Immature natural killer cell (primary cell): ENCODE measurements at places on chromosomes 5 and 9. TPM values are rescaled to one million over a fixed set of nuclear protein-coding genes. Genes with fewer than 3 reads are reported as not detected.

The BARHL1 gene
- not detected for polyA plus RNA-seq

The ENTPD2 gene
- not detected for polyA plus RNA-seq

The RASEF gene
- polyA plus RNA-seq: not detected

DNA sequence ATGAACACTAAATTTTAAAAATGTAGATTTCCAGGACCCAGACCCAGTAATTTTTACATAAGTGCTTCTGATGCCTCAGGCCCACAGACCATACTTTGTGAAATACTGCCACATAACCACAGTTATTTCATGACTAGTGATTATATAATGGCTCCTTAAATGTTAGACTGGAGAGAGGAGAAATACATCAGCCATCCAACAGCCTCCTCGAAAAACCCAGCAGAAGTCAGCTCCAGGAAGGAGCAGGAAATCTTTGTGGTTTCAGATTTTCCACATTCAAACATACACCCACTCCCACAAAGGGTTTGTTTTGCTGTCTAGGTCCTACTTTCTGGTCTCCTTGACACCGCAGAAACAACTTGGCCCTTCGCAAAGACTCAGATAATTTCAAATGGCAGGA lies 455.2 kb downstream of the DTWD2 start:
- H3K27me3 ChIP-seq: no peaks in the 10 kb centered on the region
- H3K4me3 ChIP-seq: no peak overlapping the region
- H3K36me3 ChIP-seq: no peaks in the 10 kb centered on the region

GRCh38 chr9:95742821-95743220 lies 132.7 kb upstream of the ERCC6L2 start:
- no peak overlapping the region for H3K27ac ChIP-seq
- peaks cover 2% of the 10 kb centered on the region for H3K27me3 ChIP-seq

DNA sequence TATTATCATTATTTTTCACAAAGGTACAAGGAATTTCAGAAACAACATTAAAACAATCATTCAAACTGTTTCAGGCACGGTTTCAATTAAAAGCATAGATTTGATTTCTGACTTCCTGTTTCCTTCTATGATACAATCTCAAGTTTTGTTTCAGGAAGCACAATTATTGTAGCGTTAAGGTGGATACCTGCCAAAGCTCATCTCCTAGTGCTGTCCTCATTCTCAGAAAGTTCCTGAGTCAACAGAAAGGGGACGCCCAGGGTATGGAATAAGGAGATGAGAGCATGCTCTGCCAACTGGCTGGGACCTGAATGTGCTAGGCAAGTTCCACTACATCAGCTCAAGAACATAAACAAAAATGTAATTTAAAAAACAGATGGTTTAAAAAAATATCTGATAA lies 2.0 kb upstream of the TRIM14 start:
- H3K27me3 ChIP-seq: peaks cover 5% of the 10 kb centered on the region
- H3K27ac ChIP-seq: peak overlapping the region; percentile 7
- peaks cover 10% of the 10 kb centered on the region for H3K36me3 ChIP-seq
- peak overlapping the region; percentile 89 for H3K4me3 ChIP-seq

DNA sequence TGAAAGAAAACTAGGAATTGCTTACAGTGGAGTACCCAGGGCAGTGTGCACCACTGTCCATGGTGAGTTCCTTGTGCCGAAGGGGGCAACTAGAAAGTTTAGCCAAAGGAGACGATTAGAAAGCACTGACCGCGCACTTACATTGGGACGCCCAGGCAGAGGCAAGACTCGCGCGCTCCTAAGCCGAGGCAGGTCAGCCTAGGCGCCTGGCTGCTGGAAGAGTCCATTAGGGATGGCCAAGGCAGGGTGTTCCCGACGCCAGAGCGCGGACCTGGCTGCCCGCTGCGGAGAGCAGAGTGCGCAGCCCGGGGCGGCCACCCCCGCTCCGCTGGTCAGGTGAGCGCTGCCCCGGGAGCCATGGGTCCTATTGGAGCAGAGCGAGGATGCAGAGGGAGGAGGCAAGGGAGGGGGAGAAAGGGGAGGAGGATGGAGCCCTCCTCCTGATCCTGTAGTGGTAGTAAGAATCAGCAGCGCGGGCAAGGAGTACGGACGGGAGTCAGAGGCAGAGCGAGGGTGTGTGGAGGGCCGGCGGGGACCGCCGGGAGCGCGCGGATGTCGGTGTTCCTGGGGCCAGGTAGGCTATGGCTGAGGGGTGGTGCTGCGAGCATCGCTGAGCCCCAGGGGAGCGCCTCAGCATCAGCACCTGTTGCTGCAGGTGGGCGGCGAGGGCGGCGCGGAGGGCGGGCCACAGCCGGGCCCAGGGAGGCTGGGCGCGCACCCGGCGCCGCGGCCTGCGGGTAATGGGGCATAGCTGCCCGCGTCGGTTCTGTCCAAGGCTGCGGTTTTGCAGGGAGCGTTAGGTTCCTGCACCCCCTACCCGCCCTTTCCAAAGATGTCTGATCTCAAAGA lies at the start of gene ADGRV1:
ADGRV1 (plus strand) TSS at position 454 of the 849 bp plus-strand sequence; CDS start at position 553, 99 bp downstream.
- H3K27ac ChIP-seq: no peak within 1 kb of the TSS
- H3K4me3 ChIP-seq: peak within 1 kb of the TSS; percentile 33
- H3K36me3 ChIP-seq: no peaks in the 10 kb centered on the region
- H3K27me3 ChIP-seq: peaks cover 16% of the 10 kb centered on the region
- H3K4me1 ChIP-seq: peaks cover 6% of the 10 kb centered on the region

DNA sequence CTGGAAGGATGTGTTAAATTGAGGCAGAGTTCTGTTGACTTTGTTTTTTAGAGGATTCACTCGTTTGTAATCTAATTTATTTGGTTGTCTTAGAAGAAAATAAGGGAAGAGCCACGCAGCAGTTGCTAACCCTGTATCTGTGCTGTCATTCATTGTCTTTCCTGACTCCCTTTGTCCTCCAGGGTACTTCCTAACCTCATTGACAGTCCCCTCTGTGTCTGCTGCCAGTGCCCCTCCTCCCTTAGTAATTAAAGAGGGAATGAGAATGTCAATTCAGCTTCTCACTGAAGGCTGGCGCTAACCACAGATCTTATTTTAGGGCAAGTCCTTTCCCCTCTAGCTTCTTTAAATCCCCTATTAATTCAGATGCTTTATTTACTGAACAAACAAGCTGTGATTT lies 84.0 kb downstream of the MAST4 start:
- H3K27ac ChIP-seq: no peak overlapping the region
- peaks cover 1% of the 10 kb centered on the region for H3K27me3 ChIP-seq
- no peak overlapping the region for H3K4me3 ChIP-seq
- no peaks in the 10 kb centered on the region for H3K4me1 ChIP-seq

DNA sequence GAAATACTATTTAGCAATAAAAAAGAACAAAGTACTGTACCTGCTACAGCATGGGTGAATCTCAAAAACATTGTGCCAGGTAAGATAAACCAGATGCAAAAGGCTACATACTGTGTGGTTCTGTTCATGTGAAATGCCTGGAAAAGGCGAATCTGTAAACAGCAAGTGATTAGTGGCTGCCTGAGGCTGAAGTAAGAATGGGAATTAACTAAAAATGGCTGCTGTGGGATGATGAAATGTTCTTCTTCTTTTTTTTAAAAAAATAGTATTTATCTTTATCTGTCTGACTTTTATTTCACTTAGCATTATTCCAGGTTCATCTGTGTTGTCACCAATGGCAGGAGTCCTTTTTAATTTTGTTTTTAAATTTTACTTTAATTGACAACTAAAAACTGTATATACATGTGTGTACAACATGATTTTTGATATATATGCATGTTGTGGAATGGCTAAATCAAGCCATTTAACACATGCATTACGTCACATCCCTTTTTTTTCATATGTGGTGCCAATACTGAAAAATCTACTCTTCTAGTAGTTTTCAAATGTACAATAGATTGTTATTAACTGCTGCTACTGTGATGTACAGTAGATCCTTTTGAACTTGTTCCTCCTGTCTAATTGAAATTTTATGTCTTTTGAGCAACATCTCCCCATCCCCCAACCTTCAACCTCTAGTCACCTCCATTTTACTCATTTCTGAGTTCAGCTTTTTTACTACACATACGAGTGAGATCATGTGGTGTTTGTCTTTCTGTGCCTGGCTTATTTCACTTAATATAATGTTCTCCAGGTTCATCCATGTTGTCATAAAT lies 62.9 kb upstream of the TNFAIP8 start:
- H3K27ac ChIP-seq: peak overlapping the region; percentile 54
- H3K36me3 ChIP-seq: peaks cover 4% of the 10 kb centered on the region
- peaks cover 81% of the 10 kb centered on the region for H3K4me1 ChIP-seq
- DNase-seq: no peak
